GM03348 (cell line): ENCODE measurements at places on chromosomes 4 and X.

DNA sequence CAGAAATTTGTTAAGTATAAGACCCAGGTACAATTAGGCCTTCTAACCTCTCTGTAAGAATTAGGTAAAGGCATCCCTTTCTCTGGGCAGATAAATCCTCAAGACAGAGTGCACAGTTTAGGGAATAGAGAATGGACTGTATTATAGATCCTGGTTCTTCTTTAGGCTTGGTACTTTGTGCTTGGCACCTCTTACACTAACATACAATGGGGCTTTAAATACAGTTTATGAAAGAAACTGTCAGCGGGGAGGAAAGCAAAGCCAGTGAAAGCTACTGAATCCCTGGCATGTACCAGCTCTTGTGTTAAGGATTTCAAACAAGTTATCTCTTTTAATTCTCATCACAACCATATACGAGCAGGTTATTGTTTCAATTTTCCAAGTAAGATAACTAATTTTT is 1350.0 kb downstream of the ADGRL3 start:
- DNase-seq, result no peak

DNA sequence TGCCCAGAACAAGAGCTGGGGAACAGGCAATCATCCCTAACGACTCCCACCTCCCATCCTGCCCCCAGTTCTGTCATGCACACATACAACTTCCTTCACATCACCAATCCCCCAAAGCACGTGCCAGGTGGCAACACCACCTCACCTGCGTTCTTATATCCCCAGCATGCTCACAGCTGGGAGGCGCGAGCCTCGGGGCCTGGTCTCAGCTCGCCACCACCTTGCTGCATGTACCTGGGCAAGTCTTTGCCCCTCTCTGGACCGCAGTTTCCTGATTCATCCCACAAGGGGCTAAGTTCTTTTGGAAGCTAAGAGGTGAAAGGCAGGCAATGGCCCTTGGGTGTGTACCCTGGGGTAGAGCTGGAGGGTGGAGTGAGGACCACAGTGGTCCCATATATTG is 119.2 kb upstream of the PJA1 start:
- no peak for DNase-seq

- DNase-seq, result no peak
Measured at GRCh38 chr4:68359508-68359907, 9.6 kb upstream of the YTHDC1 start.

- no peak for DNase-seq
Measured at GRCh38 chrX:69311936-69312670, 146.8 kb upstream of the PJA1 start.

DNA sequence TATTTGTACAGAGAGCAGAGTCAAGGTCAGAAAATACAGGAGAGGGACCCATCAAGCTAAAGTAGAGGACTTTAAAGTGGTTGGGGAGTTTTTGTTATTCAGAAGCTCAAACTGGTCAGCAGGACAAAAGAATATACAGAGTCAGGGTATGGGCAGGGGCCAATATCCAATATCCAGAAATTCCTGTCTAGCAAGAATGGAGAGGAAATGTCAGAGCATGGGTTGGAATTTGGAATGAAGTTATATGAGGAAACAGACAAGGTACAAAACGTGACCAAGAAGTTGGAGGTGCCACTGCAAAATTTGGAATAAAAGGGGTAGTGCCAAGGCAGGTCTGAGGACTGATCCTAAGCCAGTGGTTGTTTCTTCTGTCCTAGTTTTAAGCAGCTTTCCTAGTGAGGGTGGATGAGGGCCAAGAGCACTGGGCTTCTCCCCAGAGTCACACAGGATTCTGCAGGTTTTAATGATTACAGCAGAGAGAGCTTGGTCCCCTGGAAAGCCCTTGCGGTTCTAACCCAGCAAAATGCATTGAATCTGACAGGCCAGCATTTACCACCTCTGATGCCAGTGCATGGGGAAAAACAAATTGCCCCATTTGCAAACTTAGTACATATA is 304.7 kb upstream of the FTHL17 start:
- DNase-seq, result no peak

DNA sequence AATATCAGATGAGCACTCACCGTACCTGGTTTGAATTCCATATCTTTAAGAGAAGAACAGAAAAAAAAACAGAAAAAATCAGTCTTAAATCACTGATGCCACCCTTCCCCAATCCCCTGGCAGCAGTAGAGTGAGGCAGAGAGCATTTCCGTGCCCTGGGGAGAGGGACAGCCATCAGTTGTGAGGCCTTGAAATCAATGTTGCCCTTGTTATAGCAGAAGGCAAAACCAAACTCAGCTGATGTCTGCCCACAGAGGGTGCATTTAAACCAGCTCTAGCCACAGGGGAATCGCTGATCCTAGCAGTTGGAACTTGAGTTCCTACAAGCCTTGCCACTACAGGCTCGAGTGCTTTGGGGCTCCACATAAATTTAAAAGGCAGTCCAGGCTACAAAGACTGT is 338.5 kb upstream of the FMR1 start:
- DNase-seq, result no peak
